Activated CD4-positive, alpha-beta T cell treated with anti-CD3 and anti-CD28 coated beads for 48 hours (primary cell): ENCODE measurements at places on chromosomes 7 and 10.

- no peak for DNase-seq
Observed at GRCh38 chr7:22445140-22445743, 54.7 kb downstream of the STEAP1B start.

DNA sequence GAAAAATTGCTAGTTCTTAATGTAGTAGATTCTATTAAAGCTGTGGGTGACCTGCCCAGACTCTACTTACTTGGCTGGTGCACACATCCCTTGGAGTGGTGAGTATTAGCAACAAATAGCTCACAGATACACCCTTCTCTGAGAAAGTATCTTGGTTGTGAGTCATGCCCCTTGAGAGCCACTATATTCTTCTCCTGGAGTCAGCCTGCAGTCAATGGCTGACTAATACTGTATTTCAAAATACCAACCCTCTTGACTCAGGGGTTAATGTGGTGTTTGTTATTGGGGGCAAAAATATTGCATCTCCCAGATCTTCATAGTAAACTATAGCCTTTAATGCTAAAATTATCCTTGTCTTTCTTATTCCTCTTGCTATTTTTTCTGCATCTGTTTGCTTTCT, 354.9 kb downstream of the BMPER start:
- no peak for DNase-seq

DNA sequence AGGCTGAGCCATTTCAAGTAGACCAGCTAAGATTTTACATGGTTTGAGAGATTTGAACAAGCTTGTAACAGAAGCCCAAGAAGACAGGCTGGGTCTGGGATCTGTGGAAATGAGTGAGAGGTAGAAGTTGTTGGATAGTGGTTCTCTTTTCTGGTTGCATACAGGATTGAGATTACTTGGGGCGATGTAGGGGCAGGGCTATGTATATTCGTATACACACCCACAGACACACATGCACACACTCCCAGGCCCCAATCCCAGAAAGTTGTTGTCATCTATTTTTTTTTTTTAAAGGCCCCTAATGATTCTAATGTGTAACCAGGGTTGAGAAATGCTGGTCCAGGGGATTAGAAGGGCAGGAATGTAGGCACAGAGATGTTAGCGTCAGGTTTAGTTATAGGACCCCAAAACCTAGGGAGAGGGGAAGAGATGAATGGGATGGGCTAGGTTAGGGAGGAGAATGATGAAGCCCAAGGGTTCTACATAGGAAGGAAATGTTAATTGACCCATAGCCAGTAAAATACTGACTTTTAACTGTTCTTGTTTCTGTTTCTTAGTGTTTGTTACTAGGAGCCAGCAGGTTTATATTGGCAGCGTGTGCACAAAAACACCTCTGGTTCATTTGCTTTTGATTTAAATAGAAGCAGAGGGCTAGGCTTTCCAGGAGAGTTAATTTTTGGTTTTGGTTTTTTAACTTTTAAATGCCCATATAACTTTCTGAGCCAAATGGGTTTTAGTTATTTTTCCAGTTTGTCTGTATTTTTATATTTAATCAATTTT, 7.8 kb downstream of the TAX1BP1 start:
- no peak for DNase-seq

- no peak for DNase-seq
Observed at GRCh38 chr10:33921970-33922605, 587.6 kb upstream of the NRP1 start.

DNA sequence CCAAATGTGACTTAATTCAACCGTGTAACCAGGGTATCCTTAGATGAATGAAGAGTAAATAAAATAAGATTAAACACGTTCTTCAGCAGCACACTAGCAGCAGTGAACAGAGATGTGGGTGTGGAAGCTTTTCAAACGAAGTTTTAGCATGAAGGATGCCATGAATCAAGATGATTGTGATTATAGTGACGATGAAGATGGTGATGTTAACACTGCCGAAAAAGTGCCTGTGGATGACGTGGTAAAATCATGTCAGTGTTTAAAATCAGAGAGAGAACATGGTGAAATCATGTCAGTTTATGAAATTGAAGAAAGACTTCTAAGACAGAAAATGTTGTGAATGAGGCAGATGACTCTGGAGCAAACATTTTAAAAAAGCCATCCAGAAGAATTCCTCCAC, 19.2 kb downstream of the LCOR start:
- DNase-seq = no peak

- DNase-seq = no peak
Observed at GRCh38 chr7:105910172-105910571, 33.8 kb upstream of the ATXN7L1 start.

DNA sequence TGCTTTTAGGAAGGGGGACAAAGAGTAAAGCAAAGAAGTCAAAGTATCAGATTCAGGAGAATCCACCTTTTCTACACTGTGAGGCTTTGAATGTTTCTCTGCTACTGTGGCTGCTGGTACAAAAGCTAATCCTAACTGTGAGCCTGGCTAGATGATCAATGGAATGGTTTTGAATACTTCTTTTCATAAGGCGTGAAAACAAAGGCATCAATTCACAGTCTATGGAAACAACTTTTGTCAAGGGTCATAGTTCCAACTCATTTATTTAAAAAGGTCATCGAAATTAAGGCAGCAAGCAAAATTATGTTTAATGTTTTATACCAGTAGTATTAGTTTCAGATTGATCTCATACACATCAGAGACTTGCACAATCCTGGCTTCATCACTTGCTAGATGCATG, 118.1 kb downstream of the CTTNBP2 start:
- no peak for DNase-seq

GRCh38 chr10:78404296-78404695, 370.6 kb downstream of the RPS24 start:
- no peak for DNase-seq

DNA sequence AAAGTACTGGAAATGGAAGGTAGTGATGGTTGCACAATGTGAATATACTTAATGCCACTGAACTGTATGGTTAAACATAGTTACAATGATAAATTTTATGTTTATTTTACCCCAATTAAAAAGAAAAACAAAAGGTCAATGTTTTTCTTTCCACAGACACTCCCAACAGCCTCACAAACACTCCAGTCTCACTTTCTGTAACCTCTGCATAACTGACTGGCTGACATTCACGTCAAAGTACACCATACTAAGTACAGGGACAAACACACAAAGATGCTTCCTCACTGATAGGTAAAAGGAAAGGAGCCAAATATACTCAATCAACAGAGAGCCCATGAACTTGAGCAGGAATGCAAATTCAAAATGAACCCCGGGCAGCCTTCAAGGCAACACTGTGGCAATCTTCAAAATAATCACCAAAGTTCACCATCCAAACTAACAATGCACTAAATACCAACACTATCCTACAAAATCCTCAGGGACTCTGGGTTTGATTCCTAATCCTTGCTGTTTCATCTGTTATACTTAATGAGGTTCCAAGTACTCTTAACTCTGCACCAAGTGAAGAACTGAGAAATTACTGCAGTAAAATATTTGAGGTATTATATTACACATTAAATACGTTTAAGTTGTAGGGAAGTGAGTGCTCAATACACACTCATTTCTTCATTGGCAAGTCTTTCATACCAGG, 90.8 kb downstream of the ARMH3 start:
- no peak for DNase-seq

GRCh38 chr10:70784471-70784870, 706 bp downstream of the TBATA start:
- no peak for DNase-seq

GRCh38 chr7:151368136-151368571, 26.5 kb downstream of the NUB1 start:
- peak; percentile 85 for DNase-seq

- DNase-seq = no peak
Observed at GRCh38 chr10:86335831-86336230, 30.8 kb downstream of the GRID1 start.

DNA sequence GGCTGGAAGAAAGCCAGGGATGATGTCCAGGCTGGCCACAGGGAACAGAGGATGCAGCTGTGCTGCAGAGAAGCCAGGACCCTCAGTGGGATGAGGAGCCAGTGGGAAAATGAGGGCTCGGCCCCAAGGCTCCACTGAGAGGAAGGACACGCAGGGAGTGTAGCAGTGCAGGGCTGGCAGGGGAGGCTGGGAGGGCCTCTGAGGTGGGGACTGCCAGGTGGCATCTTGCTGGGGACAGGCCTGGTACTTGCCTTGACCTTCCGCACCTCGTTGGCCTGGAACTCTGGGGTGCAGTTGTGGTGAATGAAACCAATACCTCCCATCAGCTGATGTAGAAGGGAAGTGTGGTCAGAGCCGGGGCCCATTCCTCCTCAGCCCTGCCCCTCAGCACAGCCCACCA, 9.2 kb downstream of the IMPDH1 start:
- no peak for DNase-seq

DNA sequence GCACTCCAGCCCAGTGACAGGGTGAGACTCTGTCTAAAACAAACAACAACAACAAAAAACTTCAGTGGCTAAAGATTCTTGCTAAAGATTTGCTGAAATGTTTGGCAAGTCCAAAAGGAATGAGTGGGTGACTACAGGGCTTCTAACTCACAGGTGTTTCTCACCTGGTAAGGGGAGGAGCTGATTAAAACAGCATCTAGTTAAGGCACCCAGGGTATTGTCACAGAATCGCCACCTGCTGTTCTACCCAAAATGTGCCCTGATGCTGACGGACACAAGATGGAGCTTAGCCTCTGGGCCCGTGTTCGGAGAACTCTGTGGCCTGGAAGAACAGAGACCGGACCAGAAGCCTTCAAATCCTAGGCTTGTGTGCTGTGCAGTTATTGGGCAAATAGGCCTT, 336.0 kb upstream of the GALNT17 start:
- DNase-seq = no peak

DNA sequence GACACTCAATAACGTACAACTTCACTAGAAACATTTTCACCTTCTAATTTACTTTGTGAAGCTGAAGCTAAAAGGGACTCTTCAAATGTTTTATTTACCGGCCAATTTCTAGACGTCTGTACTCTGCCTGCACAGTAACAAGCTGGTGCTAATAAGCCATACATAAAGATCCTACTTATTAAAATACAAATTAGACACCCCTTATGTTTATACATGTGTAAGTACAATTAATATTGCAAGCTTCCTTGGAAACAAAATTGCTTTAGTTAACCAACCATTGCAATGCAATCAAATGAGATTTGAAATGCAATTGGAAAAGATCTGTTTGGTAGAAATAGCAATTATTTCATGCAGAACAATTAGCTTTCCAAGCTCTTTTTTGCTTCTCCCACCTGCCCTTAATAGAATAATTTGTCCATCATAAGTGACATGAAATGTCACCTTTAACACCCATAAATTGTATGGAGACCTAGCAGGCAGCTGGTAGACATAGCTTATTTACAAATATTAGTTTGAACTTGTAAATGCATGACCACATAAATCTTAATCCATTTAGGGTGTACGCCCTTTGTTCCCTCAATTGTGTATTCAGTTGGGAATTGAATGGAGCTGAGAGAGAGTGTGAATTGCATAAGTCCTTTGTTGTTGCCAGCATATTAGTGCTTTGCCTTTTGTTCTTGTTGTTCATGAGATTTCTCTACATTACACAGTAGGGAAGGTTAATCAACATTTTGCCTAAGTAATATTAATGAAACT, 277.1 kb downstream of the CACNA2D1 start:
- DNase-seq = no peak

GRCh38 chr10:23172429-23173213, 19.5 kb upstream of the PTF1A start:
- DNase-seq = no peak

DNA sequence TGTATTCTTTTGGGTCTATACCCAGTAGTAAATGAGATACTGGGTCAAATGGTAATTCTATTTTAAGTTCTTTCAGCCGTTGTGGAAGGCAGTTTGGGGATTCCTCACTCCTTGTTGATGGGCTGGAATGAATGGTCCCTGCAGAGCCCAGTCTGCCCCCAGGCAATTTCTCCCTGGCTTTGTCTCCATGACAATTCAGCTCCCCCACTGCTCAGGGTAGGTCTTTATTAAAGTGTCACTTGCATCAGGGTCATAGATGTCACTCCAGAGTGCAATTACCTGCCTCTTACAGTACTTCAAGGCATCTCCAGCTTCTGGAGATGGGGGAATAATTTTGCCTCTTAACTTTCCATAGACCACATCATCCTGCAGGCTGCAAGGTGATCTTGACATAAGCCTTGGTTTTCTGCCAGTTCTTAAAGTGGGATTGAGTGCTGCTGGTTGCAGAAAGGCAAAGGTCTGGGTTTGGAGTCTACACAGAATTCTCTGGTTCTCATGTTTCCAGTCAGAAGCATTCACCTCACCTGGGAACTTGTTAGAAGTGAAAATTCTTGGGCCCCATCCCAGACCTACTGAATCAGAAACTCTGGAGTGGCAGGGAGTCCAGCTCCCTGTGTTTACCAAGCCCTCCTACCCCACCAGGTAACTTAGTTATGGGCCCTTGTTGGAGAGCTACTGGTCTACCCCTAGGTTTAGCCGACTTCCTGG, 442.4 kb downstream of the GALNT17 start:
- no peak for DNase-seq

- no peak for DNase-seq
Observed at GRCh38 chr7:155787171-155787851, 25.0 kb downstream of the SHH start.

GRCh38 chr10:52313933-52314821, at the start of gene DKK1:
Gene DKK1, plus strand, starts transcription at chr10:52314281. Its CDS starts 154 bp downstream, at chr10:52314435.
- peak; percentile 39 for DNase-seq

- peak; percentile 38 for DNase-seq
Observed at GRCh38 chr10:110361800-110362456, 57.2 kb upstream of the SMNDC1 start.

GRCh38 chr7:70700941-70701425, 431.0 kb upstream of the GALNT17 start:
- no peak for DNase-seq

DNA sequence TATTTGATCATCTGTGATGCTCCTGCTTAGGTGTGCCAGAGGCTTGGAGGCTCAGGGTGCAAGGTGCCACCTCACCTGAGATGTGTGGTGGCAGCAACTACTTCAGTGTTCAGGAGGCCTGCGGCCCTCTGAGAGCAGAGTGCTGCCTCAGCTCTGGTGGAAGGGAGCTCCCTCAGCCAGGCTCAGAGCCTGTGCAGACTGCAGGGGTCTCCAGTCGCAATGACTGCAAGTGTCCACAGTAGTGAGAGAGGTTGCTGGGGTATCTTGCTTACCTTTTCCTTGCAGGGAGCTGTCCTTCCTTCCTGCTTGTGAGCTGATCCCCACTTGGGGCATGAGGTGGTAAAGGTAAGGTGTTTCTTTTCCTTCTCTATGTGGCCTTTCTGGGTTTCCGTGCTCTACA, 131.0 kb upstream of the GAD2 start:
- no peak for DNase-seq

GRCh38 chr7:41103331-41103730, 599.6 kb downstream of the INHBA start:
- no peak for DNase-seq

DNA sequence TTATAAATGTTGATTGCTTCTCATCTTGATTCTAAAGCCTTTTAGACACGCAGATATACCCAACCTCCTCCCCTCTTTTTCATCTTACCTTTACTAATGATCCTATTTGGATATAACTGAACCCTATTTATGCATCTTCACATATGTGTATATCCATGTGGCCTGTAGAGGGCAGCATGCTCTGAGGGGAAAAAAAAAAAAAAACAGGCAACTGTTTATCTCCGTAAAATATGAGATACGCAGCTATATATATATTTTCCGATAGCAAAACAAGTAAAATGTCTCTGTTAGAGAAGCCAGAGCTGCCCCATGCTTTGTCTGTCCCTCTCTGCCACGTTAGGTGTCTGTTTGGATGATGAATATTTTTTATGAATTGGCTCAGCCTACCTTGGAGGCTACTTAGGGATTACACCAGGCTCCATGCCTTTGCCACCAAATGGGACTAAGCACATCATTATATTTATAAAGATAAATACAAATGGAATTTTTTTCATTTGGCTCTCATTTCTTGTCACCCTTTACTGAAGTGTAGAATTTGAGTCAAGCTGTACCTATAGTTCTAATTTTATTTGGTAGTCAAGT, 174.8 kb upstream of the FZD1 start:
- DNase-seq = no peak
